ENCODE measurements at places on chromosomes 7 and 10.

DNA sequence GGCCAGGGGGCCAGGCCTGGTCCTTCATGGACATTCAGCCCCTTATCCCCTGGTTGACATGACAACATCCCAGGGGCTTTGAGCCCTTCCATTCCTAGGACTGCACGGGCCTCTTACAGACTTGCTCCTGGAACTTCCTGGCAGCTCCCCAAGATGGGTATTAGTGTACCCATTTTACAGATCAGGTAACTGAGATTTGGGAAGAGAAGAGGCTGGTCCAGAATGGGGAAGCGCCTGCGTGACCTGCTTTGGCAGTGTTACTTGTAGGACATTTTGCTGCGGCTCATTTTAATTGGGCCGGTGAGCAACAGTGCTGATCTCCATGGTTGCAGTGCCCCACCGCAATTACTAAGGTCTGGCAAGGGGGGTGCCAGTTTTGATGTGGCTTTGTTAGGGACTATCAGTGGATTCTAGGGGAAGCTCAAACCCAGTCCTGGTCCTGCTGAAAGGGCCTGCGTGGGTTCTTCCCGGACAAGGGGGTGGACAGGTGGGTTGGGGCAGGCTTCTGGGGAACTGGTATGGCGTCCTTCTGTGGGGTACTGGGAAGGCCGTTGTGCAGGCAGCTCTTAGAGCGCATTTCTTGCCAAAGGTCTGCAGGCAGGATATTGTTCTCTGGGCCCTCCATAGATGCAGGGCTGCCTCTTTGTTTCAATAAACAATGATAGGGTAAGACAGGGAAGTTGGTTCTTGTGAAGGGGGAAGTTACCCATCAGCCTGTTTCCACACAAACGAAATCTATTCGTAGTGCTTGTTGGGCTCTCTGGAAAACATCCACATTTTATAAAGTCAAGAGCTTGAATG is 137.6 kb downstream of the RGS10 start:
- no peak for DNase-seq

- no peak for DNase-seq
Measured at GRCh38 chr7:7851381-7851780, 117.2 kb upstream of the GLCCI1 start.

DNA sequence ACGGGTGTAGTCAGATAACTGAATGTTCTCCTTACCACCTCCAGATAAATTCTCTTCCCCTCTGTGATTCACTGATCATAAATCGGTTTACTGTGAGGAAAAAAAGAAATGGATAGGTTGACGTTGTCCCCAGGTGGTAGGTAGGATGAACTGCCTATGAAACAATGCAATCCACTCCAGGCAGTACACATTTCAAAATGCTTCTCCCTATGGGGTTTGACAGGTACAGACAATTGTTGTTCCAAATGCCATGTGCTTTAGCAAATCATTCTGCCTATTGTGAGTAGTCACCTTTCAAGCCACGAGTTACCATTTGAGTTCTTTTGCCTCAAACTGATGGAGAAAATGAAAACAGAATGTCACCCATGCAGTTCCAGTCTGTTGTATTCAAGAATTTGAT is 21.8 kb downstream of the VIM start:
- DNase-seq: no peak

DNA sequence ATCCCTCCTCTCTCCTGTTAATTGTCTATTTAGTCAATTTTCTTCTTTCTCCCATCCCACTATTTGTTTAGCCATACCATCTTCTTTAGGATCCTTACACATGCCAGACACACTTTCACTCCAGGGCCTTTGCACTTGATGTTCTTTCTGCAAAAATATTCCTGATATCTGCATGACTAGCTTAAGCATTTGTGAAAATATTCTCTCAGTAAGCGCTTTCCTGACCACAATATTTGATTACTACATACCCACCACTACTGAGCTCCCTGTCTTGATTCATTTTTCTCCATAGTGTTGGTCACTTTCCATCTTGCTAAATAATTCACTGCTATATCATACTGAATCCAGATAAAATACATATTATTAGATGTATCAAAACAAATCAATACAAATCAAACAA is 75.1 kb downstream of the SEMA3D start:
- no peak for DNase-seq

DNA sequence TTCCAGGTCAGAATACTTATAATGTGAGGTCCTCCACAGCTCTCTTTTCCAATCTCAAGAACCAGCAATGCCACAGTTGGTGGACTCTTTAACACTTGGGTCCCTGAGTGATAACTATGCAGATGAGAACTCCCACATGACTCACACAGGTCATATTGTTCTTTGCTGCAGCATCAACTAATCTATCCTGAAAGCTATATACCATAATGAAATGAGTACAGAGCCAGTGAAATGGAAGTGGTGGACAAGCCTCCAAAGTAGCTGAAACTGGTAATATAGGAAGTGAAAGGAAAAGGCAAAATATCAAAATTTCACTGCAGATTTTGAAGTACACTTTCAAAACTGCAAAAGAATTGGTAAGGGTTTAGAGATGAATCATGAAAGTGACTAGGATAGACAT is 45.6 kb downstream of the SORCS1 start:
- no peak for DNase-seq

GRCh38 chr10:101969412-101969922 is 86.5 kb downstream of the ARMH3 start:
- DNase-seq: no peak

DNA sequence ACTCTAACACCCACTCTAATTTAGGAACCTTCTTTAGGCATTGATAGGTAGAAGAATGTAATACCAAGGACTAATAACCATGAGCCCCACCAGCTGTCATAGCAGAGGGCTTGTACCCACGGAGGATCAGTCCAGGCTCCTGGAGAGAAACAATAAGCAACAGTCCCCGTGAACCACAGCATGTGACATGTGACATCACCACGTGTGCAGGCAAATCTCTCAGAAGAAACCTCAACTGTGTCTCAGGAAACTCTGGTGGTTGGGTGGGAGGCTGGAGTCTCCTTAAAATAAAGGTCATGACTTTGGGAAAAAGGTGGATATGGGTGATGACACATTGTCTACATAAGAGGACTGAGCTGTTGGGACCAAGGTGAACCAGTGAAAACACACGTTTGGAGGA is 653.9 kb upstream of the FOXK1 start:
- no peak for DNase-seq

GRCh38 chr7:150587551-150587950 is 20.4 kb downstream of the GIMAP4 start:
- DNase-seq: no peak

- no peak for DNase-seq
Measured at GRCh38 chr10:69345402-69345801, 67.1 kb downstream of the HK1 start.

- DNase-seq: no peak
Measured at GRCh38 chr10:127343821-127344220, 147.4 kb upstream of the INSYN2A start.

DNA sequence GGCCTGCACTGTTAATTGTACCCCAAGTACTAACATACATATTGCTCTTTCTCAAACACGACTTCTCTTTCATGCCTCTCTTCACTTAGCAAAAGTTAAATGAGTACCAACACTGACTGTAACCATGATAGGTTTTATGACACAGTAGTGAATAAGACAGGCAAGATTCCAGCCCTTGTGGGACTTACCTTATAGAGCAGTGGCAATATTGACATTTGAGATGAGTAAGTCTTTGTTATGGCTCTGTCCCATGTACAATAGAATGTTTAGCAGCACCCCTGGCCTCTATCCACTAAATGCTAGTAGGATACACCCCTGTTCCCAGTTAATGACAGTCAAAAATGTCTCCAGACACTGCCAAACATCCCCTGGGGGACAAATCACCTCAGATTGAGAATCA is 11.9 kb upstream of the COL1A2 start:
- DNase-seq: no peak

DNA sequence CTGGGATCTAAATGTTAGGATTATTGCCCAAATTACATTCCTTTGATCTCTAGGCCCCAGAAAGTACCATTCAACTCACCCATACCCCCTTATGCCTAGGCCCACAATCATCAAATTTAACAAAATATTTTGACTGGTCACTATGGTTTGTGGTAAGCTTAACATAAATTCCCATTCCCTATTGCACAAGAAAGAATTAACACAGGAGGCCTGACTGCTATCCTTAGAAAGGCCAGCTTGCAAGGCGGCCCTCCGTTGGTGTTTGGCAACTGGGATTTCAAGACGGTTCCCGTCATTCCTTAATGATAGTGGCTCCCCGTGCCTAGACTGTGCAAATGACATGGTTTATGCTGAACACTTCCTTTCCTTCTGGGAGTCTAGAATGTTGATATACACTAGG is 29.6 kb downstream of the ARHGAP21 start:
- no peak for DNase-seq

- DNase-seq: no peak
Measured at GRCh38 chr7:28029051-28029450, 151.5 kb downstream of the JAZF1 start.

GRCh38 chr7:144725070-144725469 is 110.8 kb downstream of the TPK1 start:
- DNase-seq: no peak

DNA sequence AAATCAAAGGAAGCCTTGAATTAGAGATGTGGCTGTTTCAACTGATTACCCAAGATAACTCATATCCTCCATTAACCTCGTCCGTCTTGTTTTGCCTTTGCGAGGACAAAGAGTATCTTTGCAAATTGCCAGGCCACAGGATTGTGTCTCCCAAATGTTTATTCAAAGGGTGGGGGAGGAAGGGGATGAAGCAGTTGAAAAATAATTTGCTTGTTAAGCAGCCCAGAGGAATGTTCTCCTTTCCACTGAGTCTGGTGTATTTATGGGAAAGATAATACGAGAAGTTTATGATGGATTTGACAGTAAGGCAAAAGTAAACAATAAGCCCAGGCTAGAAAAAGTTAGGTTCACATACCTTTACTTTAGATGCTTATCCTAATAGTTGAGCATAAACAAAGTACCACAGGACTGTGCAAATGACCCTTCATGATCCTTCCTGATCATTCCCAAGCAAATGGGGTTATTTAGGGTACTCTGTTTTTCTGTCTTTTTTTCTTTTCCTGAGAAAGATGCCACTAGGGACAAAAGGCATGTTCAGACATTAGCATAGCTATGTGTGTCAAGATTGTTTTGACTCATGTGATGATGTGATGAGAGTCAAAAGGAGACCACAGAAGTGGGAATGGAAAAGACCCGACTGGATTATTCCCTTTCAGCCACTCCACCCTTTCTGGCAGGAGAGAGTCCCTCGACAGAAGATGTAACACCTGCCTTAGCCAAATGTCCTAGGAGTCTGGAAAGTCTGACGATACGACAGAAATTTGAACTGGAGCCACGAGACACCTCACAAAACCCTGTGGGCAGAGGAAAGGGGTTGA is 243.0 kb upstream of the GLI3 start:
- DNase-seq: no peak

- DNase-seq: no peak
Measured at GRCh38 chr10:1183033-1183396, 126.8 kb downstream of the WDR37 start.

DNA sequence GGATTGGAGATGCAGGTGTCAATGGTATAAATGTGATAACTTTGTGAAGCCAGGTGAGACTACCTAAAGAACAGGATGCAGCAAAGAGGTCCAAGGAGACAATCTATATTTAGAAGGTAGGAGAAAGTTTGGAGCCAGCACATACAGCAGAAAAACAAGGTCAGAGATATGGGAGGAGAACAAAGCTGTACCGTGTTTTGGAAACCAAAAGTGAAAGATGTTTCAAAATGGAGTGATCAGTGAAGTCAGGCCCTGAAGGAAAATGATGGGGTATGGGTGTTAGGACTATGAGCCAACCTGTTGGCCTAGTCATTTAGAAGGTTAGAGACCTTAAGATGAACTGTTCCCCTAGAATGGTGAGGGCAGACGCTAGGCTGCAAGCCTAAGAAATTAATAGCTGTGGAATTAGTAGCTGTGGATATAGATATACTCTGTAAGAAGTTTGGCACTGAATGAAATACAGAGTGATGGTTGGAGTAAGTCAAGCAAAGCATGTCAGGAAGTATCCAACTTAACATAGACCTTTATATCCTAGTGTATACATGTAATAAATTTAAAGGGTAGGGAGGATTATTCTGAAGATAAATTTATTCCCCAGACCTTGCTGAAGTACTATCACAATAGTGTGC is 149.8 kb upstream of the WNT16 start:
- no peak for DNase-seq

GRCh38 chr10:104057717-104058116 is 28.0 kb downstream of the COL17A1 start:
- DNase-seq: no peak

GRCh38 chr10:124338276-124338925 is 80.3 kb downstream of the OAT start:
- no peak for DNase-seq

GRCh38 chr7:117284692-117285091 is 38.2 kb downstream of the WNT2 start:
- no peak for DNase-seq

DNA sequence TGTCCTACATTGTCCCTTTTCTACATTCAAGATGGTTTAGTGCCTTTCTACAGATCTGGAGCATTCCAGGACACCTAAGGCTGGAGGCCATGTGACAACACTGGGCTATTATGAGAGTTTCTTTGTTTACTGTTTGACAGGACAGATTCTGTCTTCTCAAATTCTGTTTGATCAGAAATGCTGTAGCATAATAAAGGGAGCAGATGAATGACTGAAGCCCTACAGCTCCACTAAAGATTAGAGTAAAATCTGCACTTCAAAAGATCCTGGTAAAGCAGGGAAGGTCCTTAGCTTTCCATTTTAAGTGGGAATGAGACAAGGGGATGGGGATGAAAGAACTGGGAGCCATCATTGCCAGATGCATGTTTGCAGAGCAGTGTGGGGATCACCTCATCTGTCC is 38.4 kb downstream of the TMEM229A start:
- no peak for DNase-seq

DNA sequence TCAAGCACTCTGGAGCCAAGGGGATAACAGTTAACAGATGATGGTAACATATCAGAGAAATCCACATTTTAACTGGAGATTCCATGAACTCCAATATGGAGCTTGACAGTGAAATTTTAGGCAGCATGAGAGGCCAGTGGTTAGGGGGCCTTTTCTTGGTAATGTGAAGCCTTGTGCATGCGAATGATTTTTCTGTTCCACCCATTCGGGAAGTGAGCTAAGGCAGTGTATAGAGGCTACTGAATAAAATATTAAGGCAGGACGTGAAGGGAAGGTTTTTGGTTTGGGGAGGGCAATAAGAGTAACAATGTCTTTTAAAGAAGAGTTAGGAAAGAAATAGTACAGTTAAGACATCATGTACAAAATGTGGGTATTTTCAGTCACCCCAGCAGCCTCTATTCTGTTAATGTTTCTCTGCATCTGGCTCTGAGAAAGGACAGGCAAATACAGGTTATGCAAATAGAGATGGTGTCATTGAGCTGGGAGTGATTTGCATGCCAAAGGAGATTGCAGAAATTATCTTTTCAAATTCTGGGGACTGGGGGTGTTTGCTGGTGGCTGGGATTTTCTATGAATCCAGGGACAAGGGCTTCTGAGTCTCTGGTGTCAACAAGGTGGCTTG is 6.8 kb upstream of the TAS2R60 start:
- DNase-seq: no peak

- DNase-seq: no peak
Measured at GRCh38 chr7:45682836-45683555, 108.8 kb downstream of the ADCY1 start.

GRCh38 chr7:141360416-141360760 is 190.8 kb upstream of the AGK start:
- DNase-seq: no peak

GRCh38 chr7:42338916-42339540 is 102.0 kb upstream of the GLI3 start:
- no peak for DNase-seq
